ENCODE measurements at places on chromosomes 2 and 18.

- no peak for DNase-seq
Observed at GRCh38 chr18:61991201-61991600, 98.4 kb upstream of the RNF152 start.

DNA sequence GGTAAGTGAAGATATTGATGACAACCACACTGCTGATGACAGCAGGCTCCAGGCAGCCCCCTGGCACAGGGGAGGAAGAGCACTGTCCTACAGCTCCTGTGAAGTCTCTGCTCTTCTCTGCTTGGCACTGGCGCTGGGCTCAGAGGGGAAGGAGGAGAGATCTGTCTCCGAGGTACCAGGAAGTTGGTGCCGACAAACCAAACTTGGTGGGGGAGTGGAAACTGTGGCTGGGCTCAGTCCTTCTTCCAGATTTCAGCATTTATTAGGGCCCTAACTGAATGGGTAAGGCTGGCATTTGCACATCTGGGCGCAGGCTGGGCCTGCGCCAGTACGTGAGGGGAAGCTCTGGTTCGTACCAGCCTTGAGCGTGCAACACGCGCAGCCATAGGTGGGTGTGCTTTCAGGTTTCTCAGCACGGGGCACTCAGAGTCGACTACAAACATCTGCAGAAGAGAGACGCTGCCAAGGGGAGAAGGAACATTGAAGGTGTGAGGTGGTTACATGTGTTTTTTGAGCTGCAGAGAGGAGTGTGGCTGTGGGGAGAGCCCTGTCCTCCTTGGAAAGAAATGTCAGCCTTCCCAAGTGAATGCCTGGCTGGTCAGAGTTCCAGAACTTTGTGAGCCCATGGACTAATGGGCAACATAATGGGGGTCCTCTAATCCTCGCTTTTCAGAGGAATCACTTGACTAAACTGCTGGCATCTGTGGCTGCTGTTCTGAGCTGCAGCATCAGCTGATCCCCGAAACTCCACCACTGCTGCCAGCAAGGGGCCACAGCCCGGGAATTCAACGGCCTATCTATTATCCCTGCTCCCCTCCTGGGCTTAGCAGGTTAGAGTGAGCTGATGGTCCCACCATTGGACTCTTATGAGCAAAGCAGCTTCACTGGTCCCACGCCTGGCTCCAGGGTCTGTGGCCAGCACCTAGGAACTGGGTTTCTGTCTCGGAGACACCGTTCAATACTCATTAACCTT is 55.2 kb upstream of the SEMA4C start:
- DNase-seq: no peak

DNA sequence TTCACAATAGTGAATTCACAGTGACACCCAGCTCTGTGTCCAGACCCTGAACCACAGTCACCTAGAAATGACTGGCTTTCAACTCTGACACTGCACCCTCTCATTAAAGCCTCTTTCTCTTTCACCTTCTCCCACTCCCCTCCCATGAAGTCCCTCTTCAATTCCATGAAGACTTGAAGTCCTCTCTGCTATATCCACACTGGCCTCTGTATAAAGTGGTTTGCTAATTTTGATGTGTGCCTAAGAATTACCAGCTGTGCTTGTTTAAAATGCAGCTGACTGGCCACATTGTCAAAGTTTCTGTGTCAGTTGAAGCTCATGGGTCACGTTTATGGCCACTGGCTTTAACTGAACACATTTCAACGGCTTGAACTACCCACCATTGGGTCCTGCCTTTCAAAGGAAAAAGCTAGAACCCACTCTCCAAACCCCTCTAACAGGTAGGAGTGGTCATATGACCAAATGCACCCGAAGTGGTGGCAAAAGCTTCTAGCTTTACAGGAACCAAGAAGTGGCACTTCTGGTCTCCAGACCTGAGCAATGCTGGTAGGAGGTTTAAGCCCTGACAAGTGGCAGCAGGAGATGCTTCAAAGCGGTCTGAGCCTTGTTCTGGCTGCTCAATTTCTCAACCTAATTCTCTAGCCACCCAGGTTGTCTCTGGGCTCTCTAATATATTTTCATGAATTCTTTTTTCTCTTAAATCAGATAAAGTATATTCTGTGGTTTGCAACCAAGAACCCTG is 34.2 kb downstream of the B4GALT6 start:
- DNase-seq: no peak

GRCh38 chr2:27250652-27251379 is 12.0 kb downstream of the SLC30A3 start:
- DNase-seq: no peak

- no peak for DNase-seq
Observed at GRCh38 chr2:136195226-136195625, 77.3 kb upstream of the CXCR4 start.
